ENCODE measurements at places on chromosomes 11 and 22.

- DNase-seq: no peak
These were observed 8.1 kb downstream of the RRM1 start for GRCh38 chr11:4102711-4103110.

- DNase-seq: no peak
These were observed 5.2 kb downstream of the TMEM126A start for GRCh38 chr11:85652786-85653447.

DNA sequence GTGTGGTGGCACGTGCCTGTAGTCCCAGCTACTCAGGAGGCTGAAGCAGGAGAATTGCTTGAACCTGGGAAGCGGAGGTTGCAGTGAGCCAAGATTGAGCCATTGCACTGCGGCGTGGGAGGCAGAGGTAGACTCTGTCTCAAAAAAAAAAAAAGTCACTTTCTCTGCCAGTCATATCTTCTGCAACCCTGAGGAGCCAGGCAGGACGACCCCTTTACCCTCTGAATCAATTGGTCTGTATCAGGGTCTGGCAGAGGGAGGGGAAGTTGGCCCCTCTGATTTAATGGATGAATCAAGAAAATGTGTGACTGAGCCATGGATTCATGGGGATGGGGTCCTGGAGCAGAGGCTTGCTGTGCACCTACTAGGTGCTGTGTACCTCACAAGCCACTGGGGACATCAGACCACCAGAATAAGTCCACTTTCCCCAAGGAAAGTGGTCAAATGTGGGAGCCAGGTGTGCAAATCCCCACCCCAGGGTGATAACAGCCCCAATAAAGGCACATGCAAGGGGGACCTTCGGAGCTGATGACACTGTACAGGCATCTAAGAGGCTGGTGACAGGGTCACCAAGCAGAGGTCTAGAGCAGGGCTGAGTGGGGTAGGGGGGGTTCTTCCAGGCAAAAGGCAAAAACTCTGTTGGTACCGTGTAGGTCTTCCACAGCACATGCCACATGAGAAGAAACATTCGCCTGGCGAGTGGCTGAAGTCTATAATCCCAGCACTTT is 29.0 kb downstream of the TXN2 start:
- DNase-seq: no peak

GRCh38 chr22:25573841-25574240 is 9.4 kb downstream of the GRK3 start:
- no peak for DNase-seq

DNA sequence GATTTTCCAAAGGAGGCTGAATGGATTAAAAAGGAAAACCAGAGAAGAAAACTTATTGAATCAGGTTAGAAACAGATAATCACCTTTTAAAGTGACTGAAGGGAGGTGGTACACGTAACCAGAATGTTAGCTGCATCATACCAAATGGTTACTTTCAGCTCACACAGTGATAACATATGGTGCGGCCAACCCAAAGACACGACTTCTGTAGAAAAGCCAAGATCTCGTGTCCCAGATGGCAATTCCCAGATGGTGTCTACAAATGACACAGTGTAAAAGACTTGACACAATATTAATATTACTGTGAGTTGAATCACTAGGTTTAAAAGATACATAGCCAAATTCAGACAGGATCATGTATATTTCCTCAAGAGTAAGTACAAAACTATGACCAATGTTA is 5.2 kb downstream of the PPP2R1B start:
- DNase-seq: no peak

GRCh38 chr11:116110802-116111201 is 606.6 kb upstream of the CADM1 start:
- no peak for DNase-seq

DNA sequence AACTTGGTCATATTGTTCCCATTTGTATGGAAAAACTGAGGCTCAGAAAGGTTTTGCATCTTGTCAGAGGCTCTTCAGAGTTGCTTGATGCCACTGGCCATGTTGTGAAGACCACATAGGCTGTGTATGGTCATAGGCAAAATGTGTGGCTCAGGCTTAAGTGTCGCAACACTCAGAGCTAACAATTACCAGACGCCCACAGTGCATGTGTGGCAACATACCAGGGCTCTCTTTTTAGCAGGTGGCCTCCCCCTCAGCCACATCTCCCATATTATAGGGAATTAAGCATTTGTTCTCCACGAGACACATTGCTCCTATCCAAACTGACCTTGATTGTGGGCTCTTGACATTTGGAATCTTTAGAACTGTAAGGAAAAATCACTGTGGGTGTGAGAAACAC is 802.5 kb downstream of the DLG2 start:
- no peak for DNase-seq

DNA sequence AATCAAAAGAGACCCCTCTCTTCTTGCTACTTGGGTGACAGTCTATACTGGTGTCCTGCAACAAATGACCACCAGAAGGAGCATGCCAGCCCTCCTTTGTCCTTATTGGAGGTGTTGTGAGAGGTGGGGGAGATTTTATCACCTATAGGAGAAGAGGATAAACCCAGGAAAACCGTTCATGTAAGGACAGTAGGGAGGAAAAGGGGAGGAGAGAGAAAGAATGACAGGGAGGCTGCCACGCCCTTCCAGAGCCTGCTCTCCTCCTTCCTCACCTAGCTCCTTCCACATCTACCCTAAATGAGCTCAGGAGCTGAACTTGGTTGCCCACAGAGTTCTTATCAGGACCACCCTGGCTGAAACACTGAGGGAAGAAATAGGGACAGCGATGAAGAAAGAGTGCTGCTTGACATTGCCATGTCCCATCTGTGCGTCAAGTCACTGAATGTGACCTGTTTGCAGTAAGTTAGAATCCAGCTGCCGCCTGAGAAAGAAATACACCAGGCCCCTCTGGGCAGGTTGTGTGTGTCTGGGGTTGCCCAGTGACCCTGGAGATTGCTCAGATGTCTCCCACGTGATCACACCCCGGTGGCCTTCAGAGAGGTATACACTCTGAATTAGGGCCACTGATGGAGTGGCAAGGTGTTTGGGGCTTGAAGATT is 40.4 kb upstream of the ETS1 start:
- DNase-seq: no peak

- DNase-seq: no peak
These were observed 234.4 kb upstream of the MTNR1B start for GRCh38 chr11:92735039-92735438.

All from stimulated activated CD4-positive, alpha-beta T cell treated with anti-CD3 and anti-CD28 coated beads, TNF-alpha, amount 100 ng/mL, for 48 hours (primary cell).